Right cardiac atrium (tissue), 5 donors: ENCODE measurements at places on chromosomes 13 and 19. TPM values are rescaled to one million over a fixed set of nuclear protein-coding genes. Genes with fewer than 3 reads are reported as not detected.

Gene SLC27A1
- total RNA-seq: 28.2 TPM

Gene AKT1S1
- total RNA-seq: 36.4 TPM

Gene GJB2
- total RNA-seq: not detected

Gene APC2
- 0.69 TPM for total RNA-seq

Gene CEP89
- total RNA-seq: 9.2 TPM

Gene TMEM272
- total RNA-seq: 5.0 TPM

Gene FUT3
- total RNA-seq: not detected

Gene CNN1
- 150 TPM for total RNA-seq
